ENCODE measurements at places on chromosomes 11 and 22.

DNA sequence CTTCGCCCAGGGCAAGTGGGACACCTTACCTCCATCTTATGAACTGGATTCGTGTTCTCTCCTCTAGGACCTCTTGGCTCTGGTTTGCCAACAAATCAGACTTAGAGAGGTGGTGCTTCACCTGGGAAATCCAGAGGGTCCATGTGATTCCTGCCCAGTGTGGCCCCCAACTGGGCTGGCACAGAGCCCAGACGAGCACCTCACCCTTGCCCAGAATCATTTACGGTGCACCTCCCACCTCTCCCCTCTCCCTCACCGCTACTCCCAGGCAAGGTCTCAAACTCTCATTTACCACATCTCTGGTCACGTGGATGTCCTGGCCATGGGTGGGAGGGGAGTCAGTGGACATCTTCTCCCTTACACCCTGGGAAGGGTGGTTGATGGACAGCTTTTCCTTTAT, 1.1 kb downstream of the SPATA19 start:
- DNase-seq = no peak

- no peak for DNase-seq
Observed at GRCh38 chr22:37126383-37126782, 16.9 kb upstream of the TMPRSS6 start.

DNA sequence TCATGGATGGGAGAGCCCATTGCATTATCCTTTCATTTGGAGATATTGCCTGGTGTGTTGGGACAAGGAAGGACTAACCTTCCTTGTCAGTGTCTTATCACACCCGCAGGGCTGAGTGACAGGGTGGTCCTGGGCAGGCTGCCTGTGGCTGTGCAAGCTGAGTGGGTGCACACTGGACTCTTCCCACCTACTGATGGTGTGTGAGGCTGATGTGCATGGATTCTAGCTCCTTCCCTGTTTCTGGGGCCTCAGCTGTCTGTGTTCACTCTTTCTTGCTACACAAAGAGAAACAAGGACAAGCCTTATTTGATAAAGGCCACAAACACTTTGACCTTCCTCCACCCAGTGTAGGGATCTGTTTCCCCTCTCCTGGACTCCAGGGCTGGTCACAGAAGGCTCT, 22.0 kb downstream of the TBX1 start:
- no peak for DNase-seq

DNA sequence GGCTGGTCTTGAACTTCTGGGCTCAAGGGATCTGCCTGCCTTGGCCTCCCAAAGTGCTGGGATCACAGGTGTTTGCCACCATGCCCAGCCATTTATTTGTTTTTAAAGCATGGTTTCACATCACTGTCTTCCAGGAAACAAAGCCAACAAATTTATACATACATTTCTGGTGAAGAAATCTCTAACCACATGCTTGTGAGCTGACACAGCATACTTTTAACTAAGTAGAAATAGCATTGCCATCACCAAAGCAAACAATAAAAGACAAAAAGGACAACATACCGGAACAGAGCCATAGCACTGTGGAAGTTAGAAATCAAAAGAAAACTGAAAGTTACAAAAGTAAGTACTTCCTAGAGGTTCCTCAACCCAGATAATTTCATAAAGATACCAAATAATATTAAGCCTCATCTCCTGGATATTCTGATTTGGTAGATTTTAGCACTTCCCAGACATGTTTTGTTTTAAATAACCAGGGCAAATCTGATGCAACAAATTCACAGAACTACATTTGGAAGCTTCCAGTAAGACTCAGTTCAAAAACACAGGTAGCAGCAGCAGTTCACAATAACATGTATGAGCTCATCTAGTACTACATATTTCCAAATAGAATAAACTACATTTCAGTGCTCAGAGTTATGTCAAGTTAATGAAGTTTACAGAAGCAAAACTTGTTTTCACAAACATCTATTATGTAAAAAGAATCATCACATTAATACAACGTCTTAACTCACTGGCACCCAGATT, 70.6 kb downstream of the RRAS2 start:
- DNase-seq = no peak

GRCh38 chr22:45402466-45402985, 10.9 kb downstream of the SMC1B start:
- no peak for DNase-seq

DNA sequence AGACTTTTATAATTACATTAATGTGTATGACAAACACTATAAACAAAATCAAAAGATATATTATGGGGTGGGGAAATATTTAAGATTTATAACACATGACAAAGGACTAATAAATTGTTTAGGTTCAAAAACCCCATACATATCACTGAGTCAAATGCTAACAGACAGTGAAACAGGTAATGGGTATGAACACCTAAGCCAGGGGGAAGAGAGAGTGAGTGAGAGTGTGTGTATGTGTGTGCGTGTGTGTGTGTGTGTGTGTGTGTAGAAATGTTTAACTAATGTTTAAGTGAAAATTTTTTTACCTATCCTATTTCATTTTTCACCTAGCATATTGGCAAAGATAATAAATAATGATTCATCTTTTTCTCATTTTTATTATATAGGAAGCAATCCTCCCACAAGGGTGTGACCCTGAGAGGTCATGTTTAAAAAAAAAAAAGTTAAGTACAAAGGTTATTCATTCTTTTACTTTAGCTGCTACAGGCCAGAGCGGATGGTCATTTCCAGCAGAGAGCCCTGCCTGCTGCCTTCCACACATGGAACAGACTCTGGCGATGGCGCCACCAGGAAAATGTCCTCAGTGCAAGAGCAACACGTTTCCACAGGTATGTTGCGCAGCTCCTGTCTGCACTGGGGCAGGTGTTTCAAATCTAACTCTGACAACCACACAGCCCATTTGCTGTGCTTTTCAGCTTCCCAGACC, 72.9 kb downstream of the PISD start:
- no peak for DNase-seq

Data from stimulated activated CD4-positive, alpha-beta T cell treated with anti-CD3 and anti-CD28 coated beads, Interleukin-12 subunit alpha, Interleukin-12 subunit beta, amount 100 ng/mL, for 4 hours (primary cell).